Natural killer cell treated with Interleukin-12 subunit alpha and Interleukin-12 subunit beta and Interleukin-15 and Interleukin-18, amount 100 ng/mL, for 72 hours (primary cell): ENCODE measurements at places on chromosomes 6 and 20.
A peak's percentile ranks its signal among the peaks of the same experiment; 100 is the strongest.

DNA sequence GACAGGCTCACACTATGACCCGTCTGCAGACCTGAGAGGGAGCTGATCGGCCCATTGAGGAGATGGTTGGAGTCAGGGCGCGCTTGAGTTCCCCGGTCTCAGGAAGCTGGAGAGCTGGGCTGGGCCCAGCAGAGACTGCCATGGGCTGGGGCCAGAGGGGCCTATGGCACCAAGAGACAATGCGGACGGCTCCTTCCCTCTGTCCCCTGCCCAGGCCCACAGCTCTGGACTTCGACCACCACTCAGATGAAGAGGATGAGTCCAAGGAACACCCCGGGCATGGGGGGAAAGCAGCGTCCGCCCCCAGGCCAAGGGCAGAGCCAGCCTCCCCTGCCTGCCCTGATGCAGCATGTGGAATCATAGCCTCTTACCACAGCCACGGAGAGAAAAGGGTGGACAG is 40.2 kb upstream of the PHACTR3 start:
- H3K36me3 ChIP-seq: no peaks in the 10 kb centered on the region
- no peak overlapping the region for H3K4me3 ChIP-seq
- DNase-seq: no peak
- H3K27me3 ChIP-seq: peaks cover 8% of the 10 kb centered on the region
- no peak overlapping the region for H3K27ac ChIP-seq
- no peaks in the 10 kb centered on the region for H3K4me1 ChIP-seq

GRCh38 chr6:143188292-143188691 is 127.6 kb downstream of the AIG1 start:
- no peak overlapping the region for H3K27ac ChIP-seq
- DNase-seq: no peak
- no peak overlapping the region for H3K4me3 ChIP-seq
- no peaks in the 10 kb centered on the region for H3K36me3 ChIP-seq
- H3K4me1 ChIP-seq: no peaks in the 10 kb centered on the region

- H3K27ac ChIP-seq: peak overlapping the region; percentile 50
- H3K36me3 ChIP-seq: no peaks in the 10 kb centered on the region
- peak overlapping the region; percentile 79 for H3K4me3 ChIP-seq
- H3K4me1 ChIP-seq: peaks cover 17% of the 10 kb centered on the region
- no peak for DNase-seq
Measured at GRCh38 chr6:108847738-108848115, 495 bp upstream of the ARMC2 start.

- H3K4me3 ChIP-seq: no peak overlapping the region
- no peak for DNase-seq
- peaks cover 21% of the 10 kb centered on the region for H3K36me3 ChIP-seq
- no peaks in the 10 kb centered on the region for H3K27me3 ChIP-seq
- H3K27ac ChIP-seq: peak overlapping the region; percentile 15
- H3K4me1 ChIP-seq: peaks cover 15% of the 10 kb centered on the region
Measured at GRCh38 chr20:56372850-56373249, 14.1 kb downstream of the FAM210B start.

DNA sequence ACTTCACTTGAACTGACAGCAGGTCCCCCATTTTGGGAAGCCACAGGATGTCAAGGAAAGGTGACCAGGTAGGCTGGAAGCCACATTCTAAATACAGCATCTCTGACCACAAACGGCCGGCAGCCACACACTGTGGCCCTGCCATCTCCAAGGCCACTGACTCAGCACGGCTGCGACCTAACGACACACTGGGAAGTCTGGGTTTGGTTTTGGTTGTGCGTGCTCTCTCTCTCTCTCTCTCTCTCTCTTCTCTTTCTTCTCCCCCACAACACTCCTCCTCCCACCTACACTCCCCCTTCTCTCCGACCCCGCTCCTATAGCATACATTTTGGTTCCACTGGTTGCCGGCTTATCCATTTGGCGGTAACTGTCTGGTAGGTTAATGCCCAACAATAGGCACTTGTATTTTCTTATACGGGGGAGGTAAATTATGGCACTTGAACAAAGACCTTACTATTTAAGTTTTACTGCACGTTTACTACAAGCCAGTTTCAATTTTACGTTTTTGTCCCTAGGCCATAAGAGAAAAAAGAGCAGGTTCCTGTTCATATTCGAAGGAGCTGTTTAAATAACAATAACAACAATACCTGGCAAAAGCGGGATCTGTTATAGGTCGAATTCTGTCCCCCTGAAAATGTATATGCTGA is 103.6 kb downstream of the GMDS start:
- peak overlapping the region; percentile 11 for H3K4me3 ChIP-seq
- peaks cover 37% of the 10 kb centered on the region for H3K4me1 ChIP-seq
- H3K36me3 ChIP-seq: peaks cover 4% of the 10 kb centered on the region
- no peak overlapping the region for H3K27ac ChIP-seq

- no peaks in the 10 kb centered on the region for H3K27me3 ChIP-seq
- H3K4me1 ChIP-seq: peaks cover 24% of the 10 kb centered on the region
- no peak for DNase-seq
- H3K36me3 ChIP-seq: no peaks in the 10 kb centered on the region
Measured at GRCh38 chr6:129662980-129663431, 47.0 kb downstream of the ARHGAP18 start.

DNA sequence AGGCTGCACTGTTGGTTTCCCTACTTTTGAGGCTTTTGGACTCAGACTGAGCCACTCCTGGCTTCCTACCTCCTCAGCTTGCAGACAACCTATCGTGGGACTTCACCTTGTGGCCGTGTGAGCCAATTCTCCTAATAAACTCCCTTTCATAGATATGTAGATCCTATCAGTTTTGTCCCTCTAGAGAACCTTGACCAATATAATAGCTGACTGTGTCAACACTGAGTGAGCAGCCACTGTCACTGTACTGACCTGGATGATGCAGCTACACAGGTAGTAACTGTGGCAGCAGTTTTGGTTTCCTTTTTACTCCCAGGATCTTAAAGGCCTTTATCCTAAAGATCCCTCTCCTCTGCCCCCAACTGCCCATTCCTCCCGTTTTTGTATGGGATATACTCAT is 70.2 kb downstream of the SLC22A3 start:
- no peaks in the 10 kb centered on the region for H3K4me1 ChIP-seq
- DNase-seq: no peak
- H3K36me3 ChIP-seq: peaks cover 6% of the 10 kb centered on the region
- no peak overlapping the region for H3K27ac ChIP-seq
- H3K4me3 ChIP-seq: no peak overlapping the region
- peaks cover 28% of the 10 kb centered on the region for H3K27me3 ChIP-seq

- peak overlapping the region; percentile 68 for H3K27ac ChIP-seq
- peaks cover 60% of the 10 kb centered on the region for H3K4me1 ChIP-seq
- H3K4me3 ChIP-seq: peak overlapping the region; percentile 41
- peaks cover 10% of the 10 kb centered on the region for H3K36me3 ChIP-seq
- no peaks in the 10 kb centered on the region for H3K27me3 ChIP-seq
Measured at GRCh38 chr6:30814146-30815040, 69.9 kb upstream of the DDR1 start.

GRCh38 chr20:62558779-62559178 is 83.0 kb upstream of the GATA5 start:
- no peaks in the 10 kb centered on the region for H3K36me3 ChIP-seq
- DNase-seq: no peak
- H3K27me3 ChIP-seq: peaks cover 5% of the 10 kb centered on the region

- H3K4me1 ChIP-seq: peaks cover 3% of the 10 kb centered on the region
- H3K27me3 ChIP-seq: no peaks in the 10 kb centered on the region
- DNase-seq: no peak
- no peak overlapping the region for H3K27ac ChIP-seq
- no peaks in the 10 kb centered on the region for H3K36me3 ChIP-seq
Measured at GRCh38 chr6:117555882-117556498, 46.3 kb downstream of the GOPC start.

GRCh38 chr6:41367700-41368099 is 32.3 kb downstream of the NCR2 start:
- peaks cover 24% of the 10 kb centered on the region for H3K4me1 ChIP-seq
- no peak overlapping the region for H3K27ac ChIP-seq
- no peak overlapping the region for H3K4me3 ChIP-seq
- H3K27me3 ChIP-seq: peaks cover 38% of the 10 kb centered on the region

DNA sequence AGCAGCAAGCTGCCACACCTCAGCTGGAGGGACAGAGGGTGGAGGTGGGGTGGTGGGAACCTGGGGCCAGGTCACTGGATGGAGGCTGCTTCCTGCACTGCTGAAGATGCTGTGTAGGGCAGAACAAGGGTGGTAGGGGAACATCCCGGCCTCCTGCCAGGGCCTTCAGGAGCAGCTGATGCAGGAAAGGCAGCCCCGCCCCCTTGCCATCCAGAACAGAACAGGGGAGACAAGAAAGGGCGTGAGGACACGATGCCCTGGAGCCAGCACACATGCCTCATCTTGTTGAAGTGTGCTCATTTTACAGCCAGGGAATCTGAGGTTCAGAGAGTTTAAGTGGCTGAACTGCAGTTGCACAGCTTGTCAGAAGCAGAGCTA is 43.1 kb upstream of the PHACTR3 start:
- H3K36me3 ChIP-seq: no peaks in the 10 kb centered on the region
- H3K4me3 ChIP-seq: no peak overlapping the region
- peaks cover 14% of the 10 kb centered on the region for H3K27me3 ChIP-seq
- no peak overlapping the region for H3K27ac ChIP-seq
- DNase-seq: no peak

DNA sequence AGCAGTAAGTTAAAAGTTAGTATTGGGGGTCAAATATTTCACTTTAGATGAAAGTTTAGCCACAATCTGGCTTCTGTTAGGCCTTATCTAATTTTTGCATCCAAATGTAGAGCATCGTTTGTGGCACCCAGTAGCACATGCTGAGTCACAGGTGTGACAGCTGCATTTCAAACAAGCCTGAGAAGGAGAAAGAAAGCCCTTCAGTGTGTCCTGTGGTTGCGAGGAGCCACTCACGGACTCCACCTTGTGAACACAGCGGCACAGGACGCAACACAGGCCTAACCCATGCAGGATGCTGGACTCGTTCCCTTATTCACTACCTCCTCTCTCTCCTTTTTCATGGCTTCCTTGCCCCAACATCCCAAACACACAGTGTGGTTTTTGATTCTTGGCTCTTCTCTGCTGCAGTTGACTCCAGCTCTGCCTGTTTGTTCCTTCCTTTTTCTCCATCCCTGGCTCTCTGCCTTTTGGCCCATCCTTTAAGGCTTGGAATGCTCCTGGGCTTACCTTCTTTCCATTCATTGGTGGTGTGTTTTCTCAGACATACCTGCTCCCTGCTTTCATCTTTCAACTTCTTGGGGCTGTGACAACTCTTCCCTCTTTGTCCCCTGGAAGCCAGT is 124.2 kb downstream of the SLC16A10 start:
- no peak for DNase-seq
- no peaks in the 10 kb centered on the region for H3K27me3 ChIP-seq
- no peak overlapping the region for H3K4me3 ChIP-seq
- H3K27ac ChIP-seq: no peak overlapping the region

- no peaks in the 10 kb centered on the region for H3K4me1 ChIP-seq
- no peaks in the 10 kb centered on the region for H3K36me3 ChIP-seq
- DNase-seq: no peak
- H3K27me3 ChIP-seq: peaks cover 27% of the 10 kb centered on the region
- H3K4me3 ChIP-seq: no peak overlapping the region
Measured at GRCh38 chr6:44000164-44000842, 126.9 kb downstream of the MRPL14 start.

GRCh38 chr6:16669227-16669626 is 92.0 kb downstream of the ATXN1 start:
- H3K4me3 ChIP-seq: peak overlapping the region; percentile 77
- DNase-seq: no peak
- peaks cover 16% of the 10 kb centered on the region for H3K36me3 ChIP-seq
- peaks cover 62% of the 10 kb centered on the region for H3K4me1 ChIP-seq
- H3K27me3 ChIP-seq: no peaks in the 10 kb centered on the region
- H3K27ac ChIP-seq: peak overlapping the region; percentile 89

DNA sequence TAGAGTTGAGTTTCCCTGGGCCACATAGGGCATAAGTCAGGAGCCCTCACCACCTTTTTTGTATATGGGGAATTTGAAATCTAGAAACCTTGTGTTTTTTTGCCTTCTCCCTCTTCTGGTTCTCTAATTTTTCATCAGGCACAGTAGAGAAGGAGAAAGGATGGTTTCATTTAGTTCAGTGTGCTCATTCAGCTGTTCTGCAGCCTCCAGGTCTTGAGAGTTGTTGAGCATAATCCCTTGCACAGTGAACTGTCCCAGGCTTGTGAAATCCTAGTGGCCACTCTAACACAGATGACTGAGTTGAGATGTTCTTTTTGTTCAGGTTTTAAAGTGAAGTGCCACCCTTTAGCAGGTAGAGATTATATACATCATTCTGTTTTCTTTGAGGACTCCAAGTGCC is 183.5 kb downstream of the CDKAL1 start:
- H3K27me3 ChIP-seq: no peaks in the 10 kb centered on the region
- no peak overlapping the region for H3K4me3 ChIP-seq
- H3K27ac ChIP-seq: no peak overlapping the region
- H3K4me1 ChIP-seq: peaks cover 24% of the 10 kb centered on the region
- peaks cover 7% of the 10 kb centered on the region for H3K36me3 ChIP-seq

DNA sequence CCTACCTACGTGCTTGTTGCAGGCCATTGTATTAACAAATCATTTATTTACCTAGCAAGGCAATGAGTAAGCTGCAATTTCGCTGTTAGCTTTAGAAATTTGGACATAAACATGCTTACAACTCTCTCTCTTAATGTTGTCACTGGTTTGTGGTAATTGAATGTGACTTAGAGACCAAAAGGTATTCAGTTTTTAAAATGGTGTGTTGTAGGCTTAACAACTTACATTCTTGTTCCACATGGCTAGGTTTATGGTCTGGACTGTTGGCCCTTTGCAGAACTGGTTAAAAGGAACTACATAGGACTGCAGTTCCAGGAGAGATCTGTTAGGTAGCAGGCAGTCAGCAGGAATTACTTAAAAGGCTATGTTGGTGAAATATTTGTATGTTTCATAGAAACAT is 10.3 kb upstream of the CTAGE9 start:
- H3K4me1 ChIP-seq: no peaks in the 10 kb centered on the region
- H3K27ac ChIP-seq: no peak overlapping the region
- H3K4me3 ChIP-seq: no peak overlapping the region
- peaks cover 4% of the 10 kb centered on the region for H3K36me3 ChIP-seq

- DNase-seq: no peak
- peak overlapping the region; percentile 79 for H3K4me3 ChIP-seq
- peak overlapping the region; percentile 85 for H3K27ac ChIP-seq
- no peaks in the 10 kb centered on the region for H3K27me3 ChIP-seq
- no peaks in the 10 kb centered on the region for H3K36me3 ChIP-seq
Measured at GRCh38 chr20:53873230-53873604, 197.2 kb downstream of the BCAS1 start.

GRCh38 chr6:31919624-31920303 is 7.8 kb upstream of the C2 start:
- DNase-seq: no peak
- H3K27me3 ChIP-seq: peaks cover 11% of the 10 kb centered on the region
- no peaks in the 10 kb centered on the region for H3K36me3 ChIP-seq
- H3K4me3 ChIP-seq: no peak overlapping the region

DNA sequence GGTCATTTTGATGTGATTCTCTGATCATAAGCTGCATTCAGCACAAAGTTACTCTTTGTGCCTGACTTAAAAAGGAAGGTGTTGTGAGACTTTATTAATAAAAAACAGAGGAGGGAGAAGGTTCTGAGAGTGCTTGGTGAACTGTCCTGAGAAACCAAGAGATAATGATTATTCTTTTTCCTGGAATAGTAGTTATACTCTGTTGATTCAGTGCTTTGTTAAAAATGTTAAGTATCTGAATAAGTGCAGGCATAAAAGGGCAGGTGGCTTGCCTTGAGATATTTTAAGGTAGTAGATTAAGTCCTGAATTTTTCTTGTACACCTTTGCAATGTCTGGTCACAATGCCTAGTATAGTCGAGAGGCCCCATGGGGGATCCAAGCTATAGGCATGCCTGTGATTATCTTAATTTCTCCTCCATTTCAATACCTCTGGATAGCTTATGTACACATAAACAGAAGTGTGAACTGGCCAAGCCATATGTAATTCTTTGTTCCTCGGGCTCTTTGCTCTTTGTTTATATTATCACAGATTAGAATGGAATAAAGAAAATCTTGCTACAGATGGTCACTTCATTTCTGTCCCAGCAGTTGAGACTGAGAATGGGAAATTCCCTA is 50.0 kb downstream of the SOBP start:
- no peaks in the 10 kb centered on the region for H3K36me3 ChIP-seq
- no peaks in the 10 kb centered on the region for H3K4me1 ChIP-seq
- H3K4me3 ChIP-seq: no peak overlapping the region
- H3K27ac ChIP-seq: no peak overlapping the region
- H3K27me3 ChIP-seq: peaks cover 31% of the 10 kb centered on the region
- DNase-seq: no peak
